RKO (cell line): ENCODE measurements at places on chromosomes 3 and 15.

DNA sequence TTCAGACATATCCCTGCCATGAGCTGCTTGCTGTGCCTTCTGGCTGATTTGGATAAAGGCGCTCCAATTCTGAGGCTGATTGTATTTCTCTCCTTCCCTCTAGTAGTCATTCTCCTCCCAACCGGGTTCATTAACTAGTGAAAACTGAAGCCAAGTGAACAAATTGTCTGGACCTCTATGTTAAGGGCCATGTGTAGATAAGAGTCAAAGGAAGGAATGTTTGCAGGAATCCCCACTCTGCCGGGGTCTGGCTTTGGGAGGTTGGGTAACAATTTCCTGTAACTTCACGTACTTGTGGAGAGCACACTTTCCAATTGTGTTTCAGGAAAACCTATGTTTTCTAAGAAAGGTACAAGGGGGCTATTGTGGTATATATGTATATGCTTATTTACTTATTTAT lies 38.2 kb upstream of the SUCLG2 start:
- DNase-seq, result no peak

DNA sequence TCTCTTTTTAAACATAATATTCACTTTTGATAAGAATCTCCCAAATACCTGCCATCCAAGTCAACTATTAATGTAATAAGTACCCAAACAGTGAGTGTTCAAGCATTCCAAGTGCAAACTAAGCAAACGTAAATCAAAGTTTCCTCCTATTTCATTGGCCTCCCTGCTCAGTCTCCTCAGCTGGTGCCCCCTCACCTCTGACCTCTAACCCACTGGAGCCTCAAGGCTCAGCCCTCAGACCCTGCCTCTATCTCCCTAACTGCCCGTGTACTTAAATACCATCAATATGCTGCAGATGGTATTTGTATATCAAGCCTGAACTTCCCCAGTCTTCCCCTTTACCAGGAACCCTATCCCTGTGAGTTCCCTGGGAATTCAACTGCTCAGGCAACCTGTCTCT lies 31.8 kb downstream of the CHSY1 start:
- DNase-seq, result no peak

DNA sequence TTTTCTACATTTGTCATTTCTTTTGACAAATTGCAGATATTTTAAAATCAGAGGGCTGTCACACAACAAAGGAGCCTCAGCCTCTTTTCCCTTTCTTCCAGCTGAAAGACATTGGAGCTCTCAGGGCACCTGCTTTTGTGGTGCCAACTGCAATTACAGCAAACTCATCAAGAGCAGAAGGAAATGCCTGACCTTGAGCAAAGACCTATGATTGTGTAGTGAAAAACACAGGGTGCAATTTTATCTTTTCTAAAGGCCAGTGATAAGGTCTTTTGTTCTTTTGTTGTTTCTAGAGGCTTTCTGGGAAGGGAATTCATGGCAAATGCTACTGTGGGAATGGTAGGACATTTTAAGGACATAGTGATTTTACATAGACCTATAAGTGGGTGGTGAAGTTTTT lies 214.3 kb downstream of the OXSM start:
- DNase-seq, result no peak

DNA sequence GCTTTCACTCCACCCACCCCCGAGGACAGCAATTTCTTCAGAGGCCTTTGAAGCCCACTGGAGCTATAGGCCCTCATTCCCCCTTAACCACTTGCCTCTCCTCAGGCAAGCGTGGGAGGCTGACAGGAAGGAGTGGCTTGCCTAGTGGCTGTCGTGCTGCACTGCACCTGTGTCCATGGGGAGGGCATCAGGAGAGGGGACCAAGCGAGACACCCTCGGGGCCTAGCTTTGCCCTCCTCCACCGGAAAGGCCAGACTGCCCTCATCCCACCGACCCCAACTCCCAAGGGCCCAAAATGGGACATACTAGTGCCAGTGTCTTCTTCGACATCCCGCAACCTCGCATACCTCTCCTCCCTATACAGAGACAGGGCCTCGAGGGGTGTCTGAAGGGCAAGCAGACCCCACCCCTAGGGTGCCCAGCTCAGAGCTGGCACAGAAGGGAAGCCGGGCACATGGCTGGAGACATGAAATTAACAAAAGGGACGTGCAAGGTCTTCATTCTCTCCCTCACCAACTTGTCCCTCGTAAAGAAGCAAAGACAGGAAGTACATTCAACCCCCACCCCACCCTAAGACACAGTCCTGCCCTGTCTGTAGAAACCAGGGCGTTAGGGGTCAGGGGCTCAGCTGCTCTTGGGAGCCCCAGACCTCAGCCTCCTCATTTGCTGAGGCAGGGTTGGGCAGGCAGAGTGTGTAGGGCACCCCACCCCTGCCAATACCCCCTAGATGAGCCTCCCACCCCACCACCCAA lies 24.3 kb downstream of the VIPR1 start:
- DNase-seq, result no peak
